ENCODE measurements at places on chromosomes 13 and 19.

DNA sequence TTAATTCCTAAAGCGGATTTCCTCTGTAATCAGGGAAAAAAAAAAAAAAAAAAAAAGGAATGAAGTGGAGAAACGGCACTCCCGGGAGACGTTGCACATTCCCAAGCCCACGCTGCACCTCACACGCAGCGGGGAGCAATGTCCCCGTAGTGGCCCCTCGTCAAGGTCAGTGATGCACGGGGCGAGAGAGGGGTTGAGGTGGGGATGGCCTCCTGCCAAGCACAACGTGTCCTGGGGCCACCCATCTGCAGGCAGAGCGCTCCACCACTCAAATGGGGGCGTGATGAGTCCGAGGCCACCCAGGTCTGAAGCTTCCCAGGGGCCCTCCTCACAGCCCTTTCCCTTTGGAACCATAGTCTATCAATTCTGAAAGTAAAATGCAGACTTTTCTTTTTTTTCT lies 15.1 kb downstream of the PLK5 start:
- no peak for DNase-seq

GRCh38 chr13:80145171-80145690 lies 195.7 kb downstream of the SPRY2 start:
- no peak for DNase-seq

GRCh38 chr19:1084024-1084868 lies 10.9 kb downstream of the POLR2E start:
- no peak for DNase-seq

DNA sequence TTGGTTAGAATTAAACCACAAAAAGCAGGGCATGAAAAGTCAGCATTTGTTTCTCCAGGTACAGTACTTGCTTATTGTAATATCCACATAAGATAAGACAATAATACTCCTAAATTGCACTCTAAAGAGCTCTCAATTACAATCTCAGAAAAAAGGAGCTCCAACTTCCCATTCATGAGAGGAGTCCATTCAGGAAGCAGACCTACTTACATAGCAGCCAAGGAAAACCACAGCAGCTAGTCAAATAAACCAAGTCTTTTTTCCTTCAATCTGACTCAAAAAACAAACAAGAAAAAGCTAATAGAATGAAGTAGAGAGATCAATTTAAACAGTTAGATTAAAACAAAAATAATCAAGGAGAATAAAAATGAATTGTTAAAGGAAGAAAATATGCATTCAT lies 885.2 kb upstream of the SLITRK6 start:
- no peak for DNase-seq

GRCh38 chr13:51683597-51683996 lies 99.3 kb downstream of the WDFY2 start:
- no peak for DNase-seq

GRCh38 chr13:97914540-97914939 lies 38.9 kb upstream of the IPO5 start:
- no peak for DNase-seq

DNA sequence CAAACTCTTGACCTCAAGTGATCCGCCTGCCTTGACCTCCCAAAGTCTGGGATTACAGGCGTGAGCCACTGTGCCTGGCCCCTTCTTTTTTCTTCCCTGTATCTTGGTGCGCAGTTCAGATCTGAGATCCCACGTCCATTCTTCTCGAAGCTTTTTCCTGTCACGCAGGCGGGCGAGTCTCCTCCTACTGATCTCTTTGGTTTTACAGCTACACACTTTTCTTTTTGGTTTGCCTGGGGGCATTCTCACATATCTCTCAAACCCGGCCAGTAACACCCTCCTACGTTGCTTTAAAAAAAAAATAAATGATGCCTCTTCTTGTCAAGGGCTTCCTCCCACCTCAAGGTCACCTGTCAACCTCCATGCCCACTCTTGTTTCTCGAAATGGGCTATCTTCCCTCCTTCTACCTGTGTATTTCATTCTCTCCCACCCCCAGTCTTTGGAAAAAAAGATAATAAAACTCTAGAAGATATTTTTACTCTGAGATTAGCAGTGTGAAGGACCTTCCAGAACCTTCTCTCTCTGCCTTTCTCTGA lies 12.1 kb downstream of the TMPRSS9 start:
- no peak for DNase-seq

DNA sequence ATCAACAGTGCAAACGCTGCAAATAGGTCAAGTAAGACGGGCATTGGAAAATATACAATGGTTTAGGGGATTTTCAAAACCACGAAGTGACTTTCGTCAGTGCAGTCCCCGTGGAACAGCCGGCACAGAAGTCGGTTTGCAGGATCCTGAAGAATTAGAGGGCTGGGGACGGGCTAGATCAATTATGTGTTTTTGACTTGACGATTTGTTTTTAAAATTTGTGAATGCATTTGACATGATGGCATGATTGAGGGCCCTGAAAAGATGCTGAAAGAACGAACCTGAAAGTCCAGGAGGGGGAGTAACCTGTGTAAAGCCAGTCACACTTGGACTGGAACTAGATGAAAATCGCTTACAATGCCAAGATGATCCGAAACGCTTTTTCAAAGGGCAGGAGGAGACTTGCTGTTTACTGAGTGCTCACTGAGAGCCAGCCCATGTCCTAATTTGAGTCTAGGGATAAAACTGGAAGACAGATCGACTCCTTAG lies 8.9 kb upstream of the DGKH start:
- DNase-seq = no peak

DNA sequence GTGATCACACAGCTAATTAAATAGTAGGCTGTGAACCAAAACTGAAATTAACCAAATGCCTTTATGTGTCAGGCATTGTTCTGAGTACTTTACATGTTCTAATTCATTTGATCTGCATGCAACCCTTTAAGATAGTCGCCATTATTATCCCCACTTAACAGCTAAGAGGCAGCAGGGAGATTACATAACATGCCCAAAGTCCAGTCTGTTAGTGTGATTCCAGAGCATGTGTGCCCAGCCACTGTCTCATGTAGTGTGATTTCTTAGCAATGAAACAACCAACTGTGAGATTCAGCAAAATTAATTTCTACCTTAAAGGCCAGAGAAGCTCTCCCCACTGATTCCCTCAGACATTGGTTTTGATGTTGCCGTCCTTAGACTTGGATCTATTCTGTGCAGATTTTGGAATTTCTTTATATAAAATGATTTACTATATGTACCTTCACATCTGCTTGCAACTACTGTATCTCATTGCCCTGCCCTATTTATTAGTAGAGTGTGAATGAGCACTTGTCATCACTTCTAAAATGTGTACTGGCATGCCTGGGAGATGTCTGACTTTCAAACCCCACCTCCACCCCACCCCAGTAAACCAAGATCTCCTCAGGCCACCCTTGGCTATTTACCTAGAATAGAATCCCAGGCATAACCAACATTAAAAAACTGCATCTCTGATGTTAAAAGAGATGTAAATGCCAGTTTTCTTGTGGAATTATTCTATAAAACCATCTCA lies 41.2 kb downstream of the POLR1D start:
- DNase-seq = no peak

DNA sequence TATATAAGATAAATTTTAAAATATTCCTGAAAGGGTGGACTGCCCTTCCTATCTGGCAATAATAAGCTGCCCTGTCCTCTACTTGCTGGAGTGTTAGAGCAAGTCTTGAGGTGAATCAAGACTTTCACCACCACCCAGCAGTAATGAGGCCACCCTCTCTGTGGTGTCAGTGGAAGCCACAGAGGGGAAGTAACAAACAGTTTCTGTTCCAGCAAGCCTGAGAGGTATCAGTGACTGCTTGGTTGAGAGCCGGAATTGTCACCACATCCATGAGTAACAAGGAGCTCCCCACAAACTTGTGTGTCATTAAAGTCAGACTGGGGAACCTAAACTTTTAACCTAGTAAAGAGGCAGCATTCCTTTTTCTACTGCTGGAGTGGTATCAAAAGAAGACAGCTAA lies 532.7 kb upstream of the SPRY2 start:
- DNase-seq = no peak

DNA sequence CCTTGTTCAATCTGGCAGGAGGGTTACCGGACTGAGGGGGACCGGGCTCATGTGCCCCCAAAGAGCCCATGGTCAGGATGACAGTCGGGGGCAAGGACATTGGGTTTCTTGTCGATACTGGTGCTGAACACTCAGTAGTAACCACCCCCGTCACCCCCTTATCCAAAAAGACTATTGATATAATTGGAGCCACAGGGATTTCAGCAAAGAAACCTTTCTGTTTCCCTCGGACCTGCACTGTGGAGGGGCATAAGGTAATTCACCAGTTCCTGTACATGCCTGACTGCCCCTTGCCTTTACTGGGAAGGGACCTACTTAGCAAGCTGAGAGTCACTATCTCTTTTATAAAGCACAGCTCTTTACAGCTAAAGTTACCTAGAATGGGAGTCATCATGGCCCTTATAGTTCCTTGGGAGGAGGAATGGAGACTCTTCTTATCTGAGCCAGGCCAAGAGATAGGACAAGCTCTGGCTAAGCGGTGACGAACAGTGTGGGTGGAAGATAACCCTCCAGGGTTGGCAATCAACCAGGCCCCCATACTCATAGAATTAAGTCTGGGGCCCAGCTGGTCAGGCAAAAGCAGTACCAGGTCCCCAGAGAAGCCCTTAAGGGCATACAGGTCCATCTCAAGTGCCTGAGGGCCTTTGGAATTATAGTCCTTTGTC lies 603.7 kb downstream of the UQCRFS1 start:
- DNase-seq = no peak

GRCh38 chr19:33558856-33559255 lies 37.3 kb upstream of the PEPD start:
- DNase-seq = no peak

DNA sequence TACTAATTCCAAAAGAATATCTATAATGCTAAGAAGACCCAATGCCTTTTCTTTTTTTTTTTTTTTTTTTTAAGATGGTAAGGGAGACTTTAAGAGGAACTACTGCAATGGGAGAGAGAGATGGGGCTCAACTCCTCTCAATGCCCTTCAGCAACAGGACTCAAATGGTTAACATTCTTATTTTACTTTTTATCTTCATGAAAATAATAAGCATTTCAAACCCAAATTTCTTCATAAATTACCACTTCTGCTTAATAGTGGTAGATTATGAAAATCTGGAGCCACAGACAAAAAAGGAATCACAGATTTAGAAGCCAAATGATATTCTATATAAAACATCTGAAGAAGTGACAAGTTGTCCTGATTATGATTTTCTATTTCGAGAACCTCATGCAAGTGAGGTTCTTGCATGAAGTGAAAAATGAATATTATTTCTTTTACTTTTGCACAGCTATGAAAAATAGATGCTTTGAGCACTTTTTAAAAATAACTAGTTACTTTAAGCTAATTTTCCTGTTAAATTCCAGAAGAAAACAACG lies 74.2 kb downstream of the SERP2 start:
- no peak for DNase-seq

- no peak for DNase-seq
These were observed 103.8 kb downstream of the RGCC start for GRCh38 chr13:41561170-41561569.

DNA sequence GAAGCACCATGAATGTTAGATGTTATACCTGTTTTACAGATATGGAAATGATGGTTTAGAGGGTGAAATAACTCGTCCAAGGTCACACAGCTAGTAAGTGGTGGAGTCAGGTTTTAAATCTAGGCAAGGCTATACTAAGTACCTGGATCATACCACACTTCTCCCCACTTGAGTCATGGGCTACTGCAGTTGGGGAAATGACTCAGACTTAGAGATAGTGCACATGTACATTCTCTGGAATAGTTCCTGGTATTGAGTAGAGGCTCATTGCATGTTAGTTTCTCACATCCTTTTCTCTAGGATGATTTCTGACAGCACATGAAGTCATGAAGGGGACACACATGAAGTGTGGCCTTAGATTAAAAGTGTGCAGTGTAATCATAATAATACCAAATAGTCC lies 76.2 kb upstream of the TNFSF11 start:
- DNase-seq = no peak
